ENCODE measurements at places on chromosomes 7 and 10. TPM values are rescaled to one million over a fixed set of nuclear protein-coding genes. Genes with fewer than 3 reads are reported as not detected.

AEBP1 gene
- total RNA-seq = 0.44 TPM

DNA sequence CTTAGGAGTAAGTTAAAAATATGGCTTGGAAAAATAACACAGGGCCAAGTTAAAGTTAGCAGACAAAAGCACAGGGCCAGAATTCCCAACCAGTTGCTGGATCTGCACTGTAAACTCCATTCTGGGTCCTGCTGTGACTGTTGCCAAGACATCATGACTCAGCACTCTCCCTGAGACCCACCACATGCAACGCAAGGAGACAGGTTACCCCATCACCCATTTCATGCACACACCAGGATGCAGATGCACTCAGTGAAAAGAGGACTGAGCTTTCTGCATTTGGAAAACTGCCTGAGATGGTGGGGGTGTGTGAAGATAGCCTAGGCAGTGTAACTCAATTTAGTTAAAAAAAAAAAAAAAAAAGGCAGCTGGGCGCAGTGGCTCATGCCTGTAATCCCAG lies 97.6 kb upstream of the ZNF438 start:
- peak; percentile 48 for DNase-seq

C10orf53 gene
- not detected for total RNA-seq

DNA sequence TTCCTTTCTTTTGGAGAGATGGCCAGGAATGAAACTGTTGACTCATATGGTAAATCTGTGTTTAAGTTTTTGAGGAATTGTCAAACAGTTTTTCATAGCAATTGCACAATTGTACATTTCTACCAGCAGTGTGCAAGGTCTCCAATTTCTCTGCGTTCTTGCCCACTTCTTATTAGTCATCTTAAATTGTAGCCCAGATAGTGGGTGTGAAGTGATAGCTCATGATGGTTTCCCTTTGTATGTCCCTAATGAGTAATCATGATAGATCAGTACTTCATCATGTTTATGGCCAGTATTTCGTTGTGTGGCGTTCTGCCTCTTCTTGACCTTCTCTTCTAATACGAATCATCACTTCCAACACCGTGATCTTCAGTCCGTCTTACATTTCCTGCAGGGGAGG lies 136.3 kb downstream of the DOCK1 start:
- peak; percentile 56 for DNase-seq

PAOX gene
- 4.0 TPM for total RNA-seq

SRRM3 gene
- total RNA-seq = 0.27 TPM

STEAP1B gene
- total RNA-seq = 1.2 TPM

GRCh38 chr7:24604630-24605029 lies 31.4 kb downstream of the PALS2 start:
- no peak for DNase-seq

All from M059J (cell line).